ENCODE measurements at places on chromosomes 1 and 21.

DNA sequence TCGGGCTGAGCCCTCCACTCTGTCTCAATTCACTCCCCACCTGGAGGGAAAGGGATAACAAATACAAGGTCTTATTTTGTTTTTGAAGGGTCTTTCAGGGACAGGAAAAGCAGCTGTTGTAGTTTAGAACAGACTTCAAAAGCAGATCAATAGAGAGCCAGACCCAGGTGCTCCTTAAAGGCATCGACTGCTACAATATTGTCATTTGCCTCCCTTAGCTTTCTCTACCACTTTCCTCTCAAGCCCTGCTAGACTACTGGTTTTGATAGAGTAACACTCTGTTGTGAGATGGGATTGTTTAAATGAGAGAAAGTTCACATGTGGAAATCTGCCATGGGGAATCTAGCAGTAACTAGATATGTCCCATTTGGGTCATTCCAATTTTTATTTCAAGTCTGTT lies 24.0 kb downstream of the RGS7 start:
- no peak for DNase-seq

- no peak for DNase-seq
Measured at GRCh38 chr21:42255825-42256224, 36.9 kb downstream of the ABCG1 start.

GRCh38 chr1:219751870-219752507 lies 139.1 kb upstream of the ZC3H11B start:
- DNase-seq, result no peak

DNA sequence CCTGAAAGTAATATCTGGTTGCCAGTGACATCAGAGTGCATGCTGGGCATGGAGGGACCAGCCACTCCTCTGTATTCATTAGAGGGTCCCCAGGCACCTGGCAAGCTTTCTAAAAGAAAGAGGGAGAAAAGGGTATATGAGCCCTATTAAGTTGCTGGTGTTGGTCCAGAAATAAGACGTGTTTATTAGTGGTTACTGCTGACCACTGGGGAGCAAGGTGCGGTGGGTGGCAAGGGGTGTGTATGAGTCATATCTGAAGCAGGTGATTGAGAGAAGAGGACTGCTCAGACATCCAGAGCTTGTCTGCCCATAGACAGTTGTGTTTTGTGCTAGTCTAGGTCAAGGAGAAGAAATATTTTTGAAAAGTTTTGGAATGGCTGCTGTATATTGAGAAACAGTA lies 298.1 kb downstream of the TM2D1 start:
- no peak for DNase-seq

GRCh38 chr1:228459091-228459993 lies 27.8 kb upstream of the RNF187 start:
- peak; percentile 82 for DNase-seq

- DNase-seq, result no peak
Measured at GRCh38 chr1:112985123-112985522, 29.1 kb upstream of the SLC16A1 start.

- no peak for DNase-seq
Measured at GRCh38 chr1:4681026-4681425, 26.6 kb downstream of the AJAP1 start.

GRCh38 chr21:44845418-44846223 lies 27.8 kb upstream of the SUMO3 start:
- peak; percentile 83 for DNase-seq

GRCh38 chr1:172672720-172673119 lies 13.8 kb downstream of the FASLG start:
- no peak for DNase-seq

DNA sequence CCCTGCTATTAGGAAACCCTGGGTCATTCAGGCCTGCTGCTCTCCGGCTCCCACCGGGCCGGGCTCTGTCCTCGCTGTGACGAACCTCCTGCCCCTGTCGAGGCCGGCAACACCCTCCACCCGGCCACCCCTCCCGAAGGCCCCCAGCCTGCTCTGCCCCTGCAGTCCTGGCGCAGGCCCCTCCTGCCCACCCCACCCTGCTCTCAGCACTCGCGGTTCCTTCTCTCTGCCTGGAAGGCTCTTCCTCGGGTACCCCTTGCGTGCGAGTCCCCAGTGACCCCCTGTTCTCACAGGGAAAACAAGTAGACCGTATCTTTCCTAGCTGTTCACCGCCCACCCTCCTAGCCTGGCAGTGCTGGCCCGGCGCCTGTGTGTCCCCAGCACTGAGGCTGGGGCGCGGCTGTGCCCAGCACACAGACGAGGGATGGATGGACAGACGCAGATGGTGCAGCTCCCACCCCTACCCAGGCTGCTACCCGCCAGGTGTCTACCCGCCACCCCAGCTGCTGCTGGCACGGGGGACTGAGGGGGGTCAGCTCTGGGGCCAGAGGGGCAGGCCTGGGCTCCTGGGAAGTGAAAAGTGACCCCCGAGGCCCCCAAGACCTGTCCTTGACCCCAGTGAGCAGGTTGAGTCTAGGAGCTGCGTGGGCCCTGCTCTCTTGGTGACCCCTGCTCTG lies 3.1 kb upstream of the VWA1 start:
- no peak for DNase-seq
